ENCODE measurements at places on chromosomes 2 and 18.

- no peak for DNase-seq
Measured at GRCh38 chr2:118319271-118319684, 231.0 kb downstream of the INSIG2 start.

DNA sequence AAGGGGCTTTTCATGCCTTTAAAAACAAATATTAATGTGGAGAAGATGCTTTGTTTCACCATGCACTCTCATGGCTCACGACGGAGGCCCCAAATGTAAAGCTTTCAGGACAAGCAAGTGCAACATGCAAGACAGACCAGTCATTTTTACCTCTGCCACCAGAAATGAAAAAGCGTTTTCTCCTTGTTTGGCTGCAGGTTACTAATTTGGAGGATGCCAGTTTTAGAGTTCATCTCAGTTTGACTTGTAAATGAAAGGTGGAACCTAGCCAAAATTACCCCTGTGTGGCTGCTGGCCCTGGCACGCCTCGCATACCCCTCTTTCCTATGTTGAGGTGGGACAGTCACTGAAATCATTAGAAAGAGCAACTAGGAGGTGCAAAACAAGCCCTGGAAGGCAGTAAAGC is 138.6 kb downstream of the BCL2 start:
- DNase-seq = no peak

- no peak for DNase-seq
Measured at GRCh38 chr2:185417111-185417510, 321.5 kb upstream of the FSIP2 start.

DNA sequence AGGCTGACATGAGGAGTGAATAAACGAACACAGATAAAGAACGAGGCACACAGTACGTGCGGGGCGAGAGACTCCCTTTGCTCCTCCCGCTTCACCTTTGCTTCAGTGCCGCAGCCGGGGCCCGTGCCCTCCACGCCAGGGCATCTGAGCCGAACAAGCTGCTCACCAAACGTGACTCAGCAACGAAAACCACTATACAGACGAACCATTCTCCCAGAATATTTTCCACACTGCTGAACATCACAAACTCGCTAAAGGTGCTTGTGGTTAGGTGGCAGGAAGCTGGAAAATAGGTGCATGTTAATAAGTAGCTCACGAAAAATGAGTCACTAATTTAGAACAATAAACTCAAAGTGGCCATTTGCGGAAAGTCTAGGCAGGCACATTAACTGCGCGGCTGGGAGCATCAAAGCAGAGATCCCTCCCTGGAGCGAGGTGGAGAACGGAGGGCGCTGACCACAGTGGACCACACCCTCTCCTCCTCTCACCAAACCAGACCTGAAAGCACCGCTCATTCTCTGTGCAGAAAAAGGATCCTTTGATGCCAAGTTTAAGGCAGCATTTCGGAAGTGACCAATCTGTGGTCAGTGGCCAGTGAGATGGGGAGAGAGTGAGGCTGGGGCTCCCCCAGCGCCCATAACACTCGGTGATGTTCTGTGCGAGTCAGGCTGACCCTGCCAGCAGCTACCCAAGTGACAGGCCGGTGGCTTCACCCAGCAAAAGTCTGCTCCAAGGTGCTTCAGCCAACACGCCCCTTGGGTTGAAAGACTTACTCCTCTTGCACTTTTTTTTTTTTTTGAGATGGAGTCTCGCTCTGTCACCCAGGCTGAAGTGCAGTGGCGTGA is 153.2 kb downstream of the HDAC4 start:
- no peak for DNase-seq

GRCh38 chr2:101337877-101338276 is 29.4 kb upstream of the RNF149 start:
- no peak for DNase-seq

GRCh38 chr2:14638488-14638887 is 6.0 kb downstream of the LRATD1 start:
- DNase-seq = no peak

- no peak for DNase-seq
Measured at GRCh38 chr2:143828763-143829537, 691.0 kb downstream of the ZEB2 start.

DNA sequence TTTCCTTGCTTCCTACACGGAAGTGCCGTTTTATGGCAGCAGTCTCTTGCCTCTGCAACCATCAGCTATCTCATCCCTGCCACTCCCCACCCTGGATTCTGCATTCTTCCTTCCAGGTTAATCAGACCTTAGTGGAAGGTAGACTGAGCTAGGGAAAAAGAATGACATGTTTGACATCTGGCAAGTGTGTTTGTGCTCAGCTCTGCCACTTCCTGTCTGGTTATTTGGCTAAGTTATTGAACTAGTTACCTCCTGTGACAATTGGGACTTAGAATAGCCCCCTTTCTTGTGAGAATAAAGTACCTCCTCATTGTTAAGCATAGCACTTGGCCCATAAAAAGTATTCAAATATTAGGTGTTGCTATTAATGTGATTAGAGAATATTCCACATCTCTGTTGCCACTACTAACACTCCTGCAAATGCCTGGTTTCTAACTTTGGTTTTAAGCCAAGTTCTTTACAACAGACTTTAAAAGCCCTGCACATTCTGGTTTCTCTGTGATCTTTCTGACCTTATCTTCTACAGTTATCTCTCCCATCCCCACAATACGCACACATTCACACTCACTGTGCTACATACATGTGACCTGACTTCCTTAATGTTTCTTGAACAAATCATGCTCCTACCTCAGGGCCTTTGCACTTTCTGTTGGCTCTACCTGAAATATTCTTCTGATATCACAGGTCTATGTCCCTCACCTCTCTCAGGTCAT is 10.8 kb upstream of the MAPRE2 start:
- peak; percentile 15 for DNase-seq

GRCh38 chr2:157421331-157421944 is 22.5 kb downstream of the CYTIP start:
- no peak for DNase-seq

- DNase-seq = no peak
Measured at GRCh38 chr18:26741758-26742157, 123.7 kb downstream of the AQP4 start.

DNA sequence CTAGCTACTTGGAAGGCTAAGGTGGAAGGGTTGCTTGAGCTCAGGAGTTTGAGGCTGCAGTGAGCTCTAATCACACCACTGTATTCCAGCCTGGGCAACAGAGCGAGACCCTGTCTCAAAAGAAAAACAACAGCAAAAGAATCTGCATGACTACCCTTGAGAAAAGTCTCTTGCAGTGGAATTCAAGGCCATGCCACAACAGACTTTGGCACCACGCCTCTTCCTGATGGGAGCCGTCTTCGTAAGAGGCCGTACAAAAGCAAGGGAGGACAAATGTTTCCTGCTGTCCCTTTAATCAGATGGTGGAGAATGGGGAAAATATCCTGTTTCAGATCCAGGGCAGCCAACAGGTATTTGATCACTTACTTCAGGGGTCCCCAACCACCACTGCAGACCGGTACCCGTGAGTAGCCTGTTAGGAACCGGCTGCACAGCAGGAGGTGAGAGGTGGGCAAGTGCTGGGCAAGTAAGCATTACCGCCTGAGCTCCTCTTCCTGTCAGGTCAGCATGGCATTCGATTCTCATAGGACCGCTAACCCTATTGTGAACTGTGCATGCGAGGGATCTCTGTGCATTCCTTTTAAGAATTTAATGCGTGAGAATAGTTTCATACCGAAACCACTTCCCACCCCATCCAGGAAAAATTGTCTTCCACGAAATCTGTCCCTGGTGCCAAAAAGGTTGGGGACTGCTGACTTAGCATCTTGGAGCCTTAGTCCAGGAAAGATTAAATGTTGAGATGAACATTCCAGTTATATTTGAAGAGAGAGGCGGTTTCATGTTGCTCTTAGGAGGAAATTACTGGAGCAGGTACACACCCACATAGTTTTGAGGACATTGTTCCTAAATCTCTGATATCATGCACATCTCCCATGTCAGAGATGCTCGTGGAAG is 94.4 kb upstream of the XPO1 start:
- DNase-seq = no peak

GRCh38 chr18:22109535-22109934 is 59.9 kb upstream of the GATA6 start:
- no peak for DNase-seq
